HS-27A (cell line): ENCODE measurements at places on chromosomes 16 and 17.

GRCh38 chr17:2936771-2937321, 126.6 kb downstream of the OR1D5 start:
- DNase-seq: no peak

DNA sequence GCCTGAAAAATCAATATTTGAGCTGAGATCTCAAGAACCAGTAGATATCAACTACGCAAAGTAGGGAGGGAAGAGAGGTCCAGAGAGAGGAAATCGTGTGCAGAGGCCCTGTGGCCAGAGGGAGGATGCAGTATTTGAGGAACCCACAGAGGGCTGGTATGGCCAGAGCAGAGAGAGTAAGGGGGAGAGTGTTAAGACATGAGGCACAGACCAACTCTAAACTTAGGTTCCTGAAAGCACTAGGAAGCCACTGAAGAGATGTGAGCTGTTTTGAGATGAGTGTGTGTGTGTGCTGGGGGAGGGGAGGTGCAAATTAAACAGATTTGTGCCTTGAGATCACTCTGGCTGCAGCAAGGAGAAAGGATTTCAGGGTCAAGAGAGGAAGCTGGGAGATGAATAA, 10.9 kb downstream of the SLC13A2 start:
- DNase-seq: no peak

- no peak for DNase-seq
These were observed 12.7 kb downstream of the SCN4A start for GRCh38 chr17:63960006-63960405.

DNA sequence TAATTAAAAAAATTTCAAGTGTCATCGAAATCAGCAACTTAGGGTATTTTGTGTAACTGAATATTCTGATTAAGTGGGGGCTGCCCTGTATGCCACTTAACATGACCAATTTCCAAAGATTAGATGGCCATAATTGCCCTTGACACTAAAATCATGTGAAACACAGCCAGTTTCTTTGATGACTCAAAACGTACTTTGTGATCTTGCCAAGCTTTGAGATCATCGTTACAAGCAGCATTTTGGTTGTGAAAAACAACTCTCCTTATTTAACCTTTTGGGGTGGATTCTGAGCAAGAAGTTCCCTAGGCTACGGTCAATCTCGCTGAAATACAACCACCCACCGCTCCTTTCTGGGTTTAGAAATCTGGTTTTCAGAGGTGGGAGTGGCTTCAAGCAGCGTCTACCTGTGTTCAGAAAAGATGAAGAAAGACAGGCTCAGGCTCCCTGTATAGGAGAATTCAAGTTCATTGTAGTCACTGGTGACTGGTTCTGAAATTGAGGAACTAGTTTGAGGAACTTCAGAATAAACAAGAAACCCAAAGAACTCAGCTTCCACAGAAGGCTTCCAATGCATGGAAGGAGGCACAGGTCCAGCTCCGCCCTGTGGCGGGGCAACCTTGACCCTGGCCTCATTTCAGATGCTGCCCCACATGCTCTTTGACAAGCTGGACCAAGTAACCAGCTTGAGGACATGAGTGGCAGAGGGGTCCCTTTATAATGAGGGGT, 9.4 kb downstream of the MAP3K14 start:
- no peak for DNase-seq

- no peak for DNase-seq
These were observed 180.8 kb downstream of the XYLT1 start for GRCh38 chr16:17289674-17290635.

- no peak for DNase-seq
These were observed 15.9 kb upstream of the ADGRG1 start for GRCh38 chr16:57612494-57612893.

DNA sequence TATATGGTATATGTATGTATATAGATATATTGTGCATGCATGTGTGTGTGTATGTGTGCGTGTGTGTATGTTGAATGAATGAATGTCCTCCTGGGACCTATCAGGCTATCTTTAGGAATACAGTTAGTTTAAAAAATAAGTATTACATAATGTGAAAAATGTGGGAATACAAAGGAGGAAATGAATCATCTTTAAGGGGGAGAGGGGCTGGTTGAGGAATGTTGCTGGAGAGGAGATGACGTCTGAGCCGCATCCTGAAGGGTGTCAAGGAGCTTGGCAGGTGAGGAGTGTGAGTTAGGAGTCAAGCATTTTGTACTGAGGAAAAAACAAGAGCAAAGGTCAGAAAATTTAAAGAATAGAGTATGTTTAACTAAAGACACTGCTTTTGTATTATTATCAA, 62.4 kb upstream of the NLK start:
- DNase-seq: peak; percentile 9

DNA sequence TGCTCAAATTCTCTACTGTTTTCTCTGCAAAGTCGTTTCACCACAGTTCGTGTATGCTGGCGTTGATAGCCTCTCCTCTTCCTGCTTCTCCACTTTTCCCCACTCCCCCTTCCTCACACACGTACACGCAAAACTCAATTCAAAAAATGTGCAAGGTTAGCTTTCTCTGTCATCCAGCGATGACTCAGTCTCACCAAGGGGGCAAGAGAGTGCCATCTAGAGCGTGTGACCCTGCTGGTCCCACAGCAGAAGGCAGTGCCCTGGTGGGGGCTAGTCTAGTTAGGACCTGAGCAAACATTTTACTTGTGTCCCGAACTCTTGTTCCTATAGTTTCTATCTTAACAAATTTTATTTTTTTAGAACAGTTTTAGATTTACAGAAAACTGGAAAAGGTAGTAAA, 121.2 kb upstream of the CHMP6 start:
- no peak for DNase-seq

DNA sequence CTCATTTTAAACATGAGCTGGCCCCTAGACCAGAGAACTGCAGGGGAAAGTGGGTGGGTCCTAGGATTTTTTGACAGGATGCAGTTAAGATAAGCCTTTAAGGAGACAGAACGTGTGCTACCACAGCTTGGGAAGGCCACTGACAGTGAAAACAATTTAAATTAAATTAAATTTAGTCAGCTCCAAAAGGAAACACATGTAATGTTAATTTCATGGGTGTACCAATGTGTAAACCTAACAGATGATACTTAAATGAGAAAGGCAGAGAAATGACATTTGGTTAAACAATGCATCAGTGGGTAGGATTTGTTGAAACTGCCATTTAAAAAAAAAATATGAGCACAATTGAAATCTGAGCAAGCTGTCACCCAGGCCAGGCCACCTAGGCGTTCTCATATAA, 250.8 kb downstream of the XYLT1 start:
- no peak for DNase-seq

DNA sequence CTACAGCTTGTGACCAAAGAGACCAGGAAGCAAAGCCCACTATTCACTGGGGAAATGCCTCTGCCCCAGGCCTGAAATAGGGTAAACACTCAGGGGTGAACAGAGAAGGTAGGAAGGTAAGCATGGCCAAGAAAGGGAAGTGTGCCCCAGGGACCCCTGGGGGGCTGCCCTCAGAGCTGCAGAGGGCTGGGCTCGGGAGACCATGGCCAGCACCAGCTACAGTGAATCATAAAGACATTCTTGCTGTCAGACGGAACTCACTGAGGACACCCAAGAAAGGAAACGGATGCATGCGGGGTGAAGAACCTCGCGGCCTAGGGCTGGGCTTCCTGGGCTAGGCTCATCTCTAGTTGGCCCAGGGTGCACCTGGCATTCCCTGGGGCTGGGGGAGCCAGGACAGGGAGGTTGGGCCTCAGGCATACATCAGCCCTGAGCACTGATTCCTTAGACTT, 9.6 kb downstream of the HIC1 start:
- DNase-seq: no peak

DNA sequence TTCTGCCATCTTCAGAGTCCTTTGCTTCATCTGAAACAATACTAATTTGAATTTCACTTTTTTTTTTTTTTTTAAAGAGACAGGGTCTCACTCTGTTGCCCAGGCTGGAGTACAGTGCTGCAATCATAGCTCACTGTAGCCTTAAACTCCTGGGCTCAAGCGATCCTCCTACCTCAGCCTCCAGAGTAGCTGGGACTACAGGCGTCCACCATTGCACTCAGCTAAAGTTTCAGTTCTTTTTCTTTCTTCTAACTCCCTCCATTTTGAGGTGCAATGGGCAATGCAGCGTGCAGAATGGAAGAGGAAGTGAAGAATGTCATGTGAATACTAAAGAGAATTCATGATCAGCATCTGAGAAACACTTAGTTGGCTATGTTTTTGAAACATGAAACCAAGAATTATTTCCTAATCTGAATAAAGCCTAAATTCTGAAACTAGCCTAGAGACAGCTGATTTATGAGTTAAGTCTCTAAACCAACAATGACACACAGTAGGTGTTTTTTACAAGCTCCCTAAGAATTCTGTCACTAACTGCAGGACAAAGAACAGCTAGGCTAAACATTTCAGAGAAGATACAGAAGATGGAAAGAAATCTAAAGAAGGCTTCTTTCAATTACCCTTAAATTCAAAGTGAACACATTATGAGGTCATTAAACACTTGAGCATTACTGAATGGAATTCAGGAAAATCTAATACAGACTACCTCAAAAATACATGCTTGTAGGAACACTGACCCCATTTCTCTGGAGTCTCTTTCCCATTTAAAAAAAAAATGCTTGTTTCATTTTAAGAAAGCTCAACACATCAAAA, 21.0 kb downstream of the SNN start:
- no peak for DNase-seq

- DNase-seq: no peak
These were observed 78.4 kb upstream of the GSE1 start for GRCh38 chr16:85534536-85535351.

DNA sequence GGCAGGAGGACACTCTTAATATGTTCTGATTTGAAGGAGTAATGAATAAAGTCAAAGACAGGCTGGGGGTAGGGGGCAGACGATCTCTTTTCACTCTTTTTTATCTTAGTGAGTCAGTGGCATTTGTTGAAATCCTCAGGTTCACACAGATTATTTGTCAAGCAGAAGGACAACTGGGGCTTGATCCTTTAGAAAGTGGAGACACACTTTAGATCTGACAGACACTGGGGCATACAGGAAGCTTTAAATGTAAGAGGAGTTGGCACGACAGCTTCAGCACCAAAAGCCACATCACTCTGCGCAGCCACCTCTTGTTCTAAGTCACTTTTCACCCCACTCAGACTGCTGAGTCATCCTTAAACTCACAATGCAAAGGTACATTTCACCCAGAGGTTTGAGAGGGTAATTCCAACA, 121.5 kb downstream of the STXBP4 start:
- DNase-seq: no peak

GRCh38 chr17:62703261-62703775, 75.8 kb downstream of the MRC2 start:
- no peak for DNase-seq

- DNase-seq: no peak
These were observed 230.6 kb downstream of the C16orf95 start for GRCh38 chr16:87086575-87086974.

DNA sequence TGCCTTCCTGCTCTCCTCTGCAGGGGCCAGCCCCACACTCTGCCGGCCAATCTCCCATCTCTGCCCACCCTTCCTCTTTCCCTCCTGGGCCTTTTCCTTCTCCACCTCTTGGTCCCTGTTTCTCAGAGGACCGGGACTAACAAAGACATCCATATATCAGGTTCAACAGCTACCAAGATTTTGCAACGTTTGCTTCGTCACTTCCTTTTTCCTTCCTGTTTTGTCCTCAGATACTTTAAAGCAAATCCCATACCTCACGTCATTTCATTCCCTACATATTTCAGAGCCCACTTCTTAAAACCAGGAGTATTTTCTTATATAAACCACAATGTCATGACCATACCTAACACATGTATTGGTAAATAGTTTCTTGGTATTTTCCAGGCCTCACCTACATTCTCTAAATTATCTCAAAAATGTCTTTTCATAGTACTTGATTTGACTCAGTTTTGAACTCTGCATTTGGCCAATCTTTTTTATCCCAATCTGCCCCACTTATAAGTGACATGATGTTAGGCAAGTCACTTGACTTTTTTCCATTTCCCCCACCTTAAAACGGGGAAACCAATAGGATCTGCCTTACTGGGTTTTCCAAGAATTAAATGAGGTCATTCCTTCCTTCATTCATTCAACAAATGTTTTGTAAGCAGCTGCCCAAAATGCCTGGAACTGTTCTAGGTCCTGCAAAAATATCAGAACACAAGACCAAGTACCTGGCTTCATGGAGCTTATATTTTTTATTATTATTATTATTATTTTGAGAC, 7.2 kb upstream of the USP10 start:
- DNase-seq: no peak

GRCh38 chr17:77527409-77527808, 386.6 kb downstream of the SEC14L1 start:
- no peak for DNase-seq

GRCh38 chr17:10789694-10790271, 14.1 kb downstream of the TMEM238L start:
- DNase-seq: no peak

- DNase-seq: no peak
These were observed 81.8 kb upstream of the TOB1 start for GRCh38 chr17:50947782-50948543.

DNA sequence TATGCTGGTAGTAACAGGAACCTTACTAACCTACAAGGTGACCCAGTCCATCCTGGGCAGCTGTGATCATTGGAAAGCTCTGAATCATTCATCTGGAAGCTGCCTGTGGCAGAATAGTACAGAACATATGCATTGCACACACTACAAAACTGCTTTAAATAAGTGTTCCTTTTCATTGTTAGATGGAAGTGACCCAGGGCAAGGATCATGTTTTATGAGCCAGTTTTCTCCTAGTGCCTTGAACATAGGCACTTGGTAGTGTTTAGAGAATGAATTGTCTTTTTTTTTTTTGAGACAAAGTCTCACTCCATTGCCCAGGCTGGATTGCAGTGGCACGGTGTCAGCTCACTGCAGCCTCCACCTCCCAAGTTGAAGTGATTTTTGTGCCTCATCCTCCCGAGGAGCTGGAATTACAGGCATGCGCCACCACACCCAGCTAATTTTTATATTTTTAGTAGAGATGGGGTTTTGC, 55.4 kb downstream of the TENT4B start:
- no peak for DNase-seq

DNA sequence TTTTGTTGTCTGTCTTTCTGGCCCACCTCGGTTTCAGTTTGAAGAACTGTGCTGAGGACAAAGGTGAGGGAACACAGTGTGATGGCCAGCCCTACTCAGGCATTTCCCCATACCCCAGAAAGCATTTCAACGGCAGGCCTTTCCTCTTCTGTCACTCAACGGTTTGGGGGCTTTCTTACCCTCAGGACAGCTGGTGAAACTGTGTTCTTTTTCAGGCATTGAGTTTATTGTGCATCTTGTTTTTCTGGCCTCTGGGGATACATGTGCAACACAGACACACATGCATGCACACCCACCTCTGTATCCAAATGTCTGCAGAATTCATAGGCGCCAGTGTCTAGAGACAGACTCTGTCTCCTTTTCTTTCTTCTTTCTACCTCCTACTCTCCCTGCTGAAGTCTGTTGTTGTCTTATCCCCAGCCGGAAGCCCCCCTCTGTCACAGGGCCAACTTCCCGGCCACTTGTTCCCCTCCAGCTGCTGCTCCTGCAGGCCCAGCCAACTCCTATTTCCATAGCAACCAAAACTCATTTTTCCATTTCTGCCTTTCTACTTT, 17.0 kb downstream of the CHD9 start:
- no peak for DNase-seq

- DNase-seq: no peak
These were observed 246.5 kb downstream of the FOXL1 start for GRCh38 chr16:86824751-86825296.
